ENCODE measurements at places on chromosomes 2 and 18. TPM values are rescaled to one million over a fixed set of nuclear protein-coding genes. Genes with fewer than 3 reads are reported as not detected.

The FHOD3 gene
- polyA plus RNA-seq, result not detected

The DSG4 gene
- not detected for polyA plus RNA-seq

The IL18RAP gene
- not detected for polyA plus RNA-seq

The DNPEP gene
- polyA plus RNA-seq, result 55.3 TPM

The DNAJC5G gene
- polyA plus RNA-seq, result not detected

The IL36G gene
- polyA plus RNA-seq, result not detected

The RAX gene
- polyA plus RNA-seq, result not detected

The GKN2 gene
- not detected for polyA plus RNA-seq

The MPP4 gene
- polyA plus RNA-seq, result not detected

The LIPG gene
- polyA plus RNA-seq, result not detected

The TMEM247 gene
- polyA plus RNA-seq, result not detected

The PPP1R1C gene
- not detected for polyA plus RNA-seq

The FSHR gene
- not detected for polyA plus RNA-seq

The TBR1 gene
- not detected for polyA plus RNA-seq

The SP9 gene
- not detected for polyA plus RNA-seq

The SP140L gene
- polyA plus RNA-seq, result 48.5 TPM

The HSPE1 gene
- 79.9 TPM for polyA plus RNA-seq
